ENCODE measurements at places on chromosomes 16 and 17. TPM values are rescaled to one million over a fixed set of nuclear protein-coding genes. Genes with fewer than 3 reads are reported as not detected.

GRCh38 chr17:45578516-45579455 is 88.3 kb upstream of the PLEKHM1 start:
- H3K4me3 ChIP-seq: no peak overlapping the region
- no peaks in the 10 kb centered on the region for H3K27me3 ChIP-seq
- H3K4me1 ChIP-seq: peaks cover 51% of the 10 kb centered on the region
- no peak for DNase-seq

CDK3 gene
- 14.1 TPM for total RNA-seq

DNA sequence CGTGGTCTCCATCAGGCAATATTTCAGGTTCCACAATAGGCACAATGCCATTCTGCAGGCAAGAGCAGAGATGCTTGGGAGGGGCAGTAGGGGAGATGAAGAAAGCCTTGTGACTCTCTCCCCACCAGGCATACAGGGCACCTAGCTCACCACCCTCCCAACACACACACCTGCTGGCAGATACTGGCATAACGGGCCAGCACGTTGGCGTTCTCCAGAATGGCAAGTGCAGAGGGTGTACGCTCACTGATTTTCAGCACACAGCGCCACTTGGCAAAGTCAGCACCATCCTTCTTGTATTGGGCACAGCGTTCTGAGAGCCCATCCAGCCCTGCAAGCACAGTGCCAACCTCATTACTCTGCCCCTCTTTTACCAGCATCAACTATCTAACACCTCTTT is 2.2 kb downstream of the ALDOC start:
- no peak overlapping the region for H3K4me3 ChIP-seq
- no peak for DNase-seq

ZPBP2 gene
- not detected for total RNA-seq

- no peak for DNase-seq
- H3K36me3 ChIP-seq: peaks cover 54% of the 10 kb centered on the region
- H3K4me1 ChIP-seq: peaks cover 41% of the 10 kb centered on the region
- H3K27ac ChIP-seq: no peak overlapping the region
- no peak overlapping the region for H3K4me3 ChIP-seq
Observed at GRCh38 chr16:9107025-9107970, 15.9 kb downstream of the HAPSTR1 start.

- no peaks in the 10 kb centered on the region for H3K4me1 ChIP-seq
- DNase-seq: no peak
- no peaks in the 10 kb centered on the region for H3K27me3 ChIP-seq
- no peak overlapping the region for H3K27ac ChIP-seq
- H3K36me3 ChIP-seq: no peaks in the 10 kb centered on the region
Observed at GRCh38 chr17:155576-155975, 18.2 kb downstream of the SCGB1C2 start.

DNA sequence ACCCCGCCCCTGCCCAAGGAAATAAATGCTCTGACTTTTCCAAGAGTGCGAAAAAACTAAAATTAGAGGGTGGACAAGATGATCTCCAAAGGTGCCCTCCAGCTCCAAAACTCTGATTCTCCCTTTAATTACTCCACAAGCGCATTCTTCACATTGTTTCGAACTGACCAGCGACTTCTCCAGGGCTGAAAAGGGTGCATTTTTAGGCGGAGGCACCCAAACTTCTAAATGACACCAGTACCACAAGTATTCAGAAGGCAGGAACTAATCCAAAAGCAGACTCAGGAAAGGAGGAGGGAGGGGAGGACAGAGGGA is 750 bp downstream of the ZFHX3 start:
- H3K27me3 ChIP-seq: no peaks in the 10 kb centered on the region
- H3K4me1 ChIP-seq: peaks cover 56% of the 10 kb centered on the region
- peak overlapping the region; percentile 93 for H3K4me3 ChIP-seq
- peaks cover 6% of the 10 kb centered on the region for H3K36me3 ChIP-seq

- no peak overlapping the region for H3K4me3 ChIP-seq
- H3K27ac ChIP-seq: peak overlapping the region; percentile 72
- DNase-seq: no peak
- peaks cover 22% of the 10 kb centered on the region for H3K4me1 ChIP-seq
Observed at GRCh38 chr17:29825604-29826003, 104.4 kb downstream of the SSH2 start.

DNA sequence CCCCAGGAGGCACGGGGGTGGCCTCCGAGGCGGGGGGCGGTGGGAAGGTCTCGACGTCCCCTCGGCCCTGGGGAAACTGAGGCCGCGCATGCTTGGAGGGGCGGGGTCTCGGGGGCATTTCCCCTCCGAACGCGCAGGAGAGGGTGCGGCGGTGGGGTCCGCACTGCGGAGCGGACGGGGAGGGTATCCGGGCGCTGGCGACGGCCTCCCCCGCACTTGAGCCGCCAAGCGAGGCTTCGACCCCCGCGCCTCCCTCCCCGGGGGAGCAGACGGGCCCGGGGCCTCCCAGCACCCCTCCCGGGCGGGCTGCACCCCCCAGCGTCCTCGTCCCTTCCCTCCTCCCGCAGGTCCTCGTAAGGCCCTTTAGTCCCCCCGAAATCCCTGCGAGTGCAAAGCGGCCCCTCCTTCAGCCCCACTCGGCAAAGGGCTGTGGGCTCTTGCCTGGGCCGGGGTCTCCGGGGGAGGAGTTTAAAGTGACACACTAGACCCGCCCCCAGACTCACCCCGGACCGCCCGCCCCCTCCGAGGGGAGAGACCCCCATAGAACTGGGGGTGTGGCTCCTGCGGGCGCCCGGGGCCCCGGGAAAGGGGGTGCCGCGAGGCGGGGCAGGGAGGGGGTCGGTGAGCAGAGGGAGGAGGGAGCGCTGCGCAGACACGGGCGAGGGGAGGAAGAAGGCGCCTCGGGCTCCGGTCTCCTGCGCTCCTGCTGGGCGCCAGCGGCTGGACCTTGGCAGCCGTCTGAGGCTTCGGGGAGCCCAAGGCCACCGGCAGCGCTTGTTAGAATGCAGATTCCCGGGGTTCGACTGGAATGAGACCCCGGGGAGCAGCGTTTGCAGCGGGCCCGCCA is 632 bp downstream of the BAIAP3 start:
- no peak overlapping the region for H3K27ac ChIP-seq
- no peaks in the 10 kb centered on the region for H3K36me3 ChIP-seq
- no peaks in the 10 kb centered on the region for H3K4me1 ChIP-seq
- H3K4me3 ChIP-seq: no peak overlapping the region
- DNase-seq: no peak

DNA sequence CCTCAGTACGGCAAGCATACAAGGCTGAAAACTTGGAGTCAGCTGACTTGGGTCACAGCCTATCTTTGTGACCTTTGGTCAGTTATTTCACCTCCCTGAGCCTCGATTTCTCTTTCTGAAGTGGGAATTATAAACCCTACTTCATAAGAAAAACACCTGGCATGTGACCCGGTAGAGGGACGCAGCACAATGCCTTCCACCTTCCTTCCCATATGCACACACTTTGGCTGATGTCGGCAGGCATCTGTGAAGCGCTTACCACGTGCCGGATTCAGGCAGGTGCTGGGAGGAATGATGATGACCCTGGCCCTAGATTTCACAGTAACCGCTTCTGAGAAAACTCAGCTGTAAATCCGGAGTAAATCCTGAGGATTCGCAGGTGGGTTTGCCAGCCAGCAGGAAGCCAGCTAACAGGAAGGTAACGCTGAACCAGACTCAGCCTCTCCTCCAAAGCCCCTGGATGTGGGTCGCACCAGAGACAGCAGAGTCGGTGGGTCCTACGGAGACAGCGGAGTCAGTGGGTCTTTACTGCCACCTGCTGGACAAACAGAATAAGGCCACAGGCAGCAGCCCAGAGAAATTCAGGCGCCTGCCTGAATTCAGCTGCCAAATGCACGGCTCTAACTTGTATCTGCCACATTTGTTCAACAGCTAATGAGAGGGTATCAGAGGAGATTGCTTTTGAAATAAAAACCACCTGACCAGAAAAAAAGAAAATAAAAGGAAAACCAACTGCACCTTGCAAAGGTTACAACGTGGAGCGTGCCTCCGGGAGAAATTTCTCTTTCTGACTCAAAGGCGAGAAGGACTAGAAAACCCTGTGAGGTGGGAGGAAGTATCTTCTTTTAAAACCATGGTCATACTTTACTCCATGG is 16.6 kb downstream of the COPRS start:
- H3K27ac ChIP-seq: no peak overlapping the region
- H3K4me3 ChIP-seq: no peak overlapping the region
- H3K36me3 ChIP-seq: no peaks in the 10 kb centered on the region
- DNase-seq: peak; percentile 81
- peaks cover 6% of the 10 kb centered on the region for H3K27me3 ChIP-seq
- no peaks in the 10 kb centered on the region for H3K4me1 ChIP-seq

DNA sequence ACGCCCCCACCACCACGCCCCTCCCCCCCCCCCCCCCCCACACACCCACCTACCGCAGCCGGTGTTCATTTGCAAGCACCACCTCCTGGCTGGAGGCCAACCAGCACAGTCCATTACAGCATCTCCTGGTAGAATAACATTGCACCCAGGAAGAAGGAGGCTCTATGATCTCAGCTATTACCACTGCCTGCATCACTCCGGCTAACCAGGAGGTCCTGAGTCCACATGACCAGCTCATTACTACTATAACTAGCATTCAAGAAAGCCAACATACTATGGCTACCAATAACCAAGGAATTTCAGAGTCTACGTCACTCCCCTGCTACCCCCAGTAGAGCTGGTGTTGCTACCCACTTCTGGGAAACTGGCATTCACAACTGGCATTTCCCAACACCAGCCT is 81.1 kb upstream of the ALOX12 start:
- H3K36me3 ChIP-seq: no peaks in the 10 kb centered on the region
- H3K27me3 ChIP-seq: peaks cover 46% of the 10 kb centered on the region
- H3K4me3 ChIP-seq: no peak overlapping the region
- H3K4me1 ChIP-seq: no peaks in the 10 kb centered on the region

NSRP1 gene
- total RNA-seq: 23.0 TPM

- H3K27me3 ChIP-seq: no peaks in the 10 kb centered on the region
- no peaks in the 10 kb centered on the region for H3K36me3 ChIP-seq
- no peak for DNase-seq
- H3K4me1 ChIP-seq: peaks cover 14% of the 10 kb centered on the region
Observed at GRCh38 chr16:11333010-11333409, 12.2 kb upstream of the RMI2 start.

- H3K4me3 ChIP-seq: no peak overlapping the region
- DNase-seq: no peak
- peaks cover 56% of the 10 kb centered on the region for H3K4me1 ChIP-seq
- H3K27ac ChIP-seq: peak overlapping the region; percentile 51
- peaks cover 3% of the 10 kb centered on the region for H3K36me3 ChIP-seq
- H3K27me3 ChIP-seq: no peaks in the 10 kb centered on the region
Observed at GRCh38 chr16:87471278-87472141, 21.3 kb downstream of the ZCCHC14 start.

DNA sequence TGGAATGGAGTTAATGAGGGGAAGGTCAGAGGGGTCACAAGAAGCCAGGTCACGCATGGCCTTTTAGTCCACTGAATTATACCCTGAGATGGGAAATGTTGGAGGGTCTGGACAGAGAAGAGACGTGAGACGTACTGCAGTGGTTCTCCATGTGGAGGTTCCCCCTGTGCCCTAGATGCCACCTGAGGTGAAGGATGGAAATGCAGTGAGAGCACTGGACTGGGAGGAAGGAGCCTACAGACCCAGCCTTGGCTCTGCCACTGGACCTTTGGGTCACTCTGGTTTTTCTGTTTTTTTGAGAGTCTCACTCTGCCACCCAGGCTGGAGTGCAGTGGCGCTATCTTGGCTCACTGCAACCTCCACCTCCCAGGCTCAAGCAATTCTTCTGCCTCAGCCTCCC is 1.8 kb upstream of the PLSCR3 start:
- peak overlapping the region; percentile 66 for H3K4me3 ChIP-seq
- no peak overlapping the region for H3K27ac ChIP-seq
- DNase-seq: no peak
- H3K4me1 ChIP-seq: peaks cover 9% of the 10 kb centered on the region
- H3K36me3 ChIP-seq: no peaks in the 10 kb centered on the region

DNA sequence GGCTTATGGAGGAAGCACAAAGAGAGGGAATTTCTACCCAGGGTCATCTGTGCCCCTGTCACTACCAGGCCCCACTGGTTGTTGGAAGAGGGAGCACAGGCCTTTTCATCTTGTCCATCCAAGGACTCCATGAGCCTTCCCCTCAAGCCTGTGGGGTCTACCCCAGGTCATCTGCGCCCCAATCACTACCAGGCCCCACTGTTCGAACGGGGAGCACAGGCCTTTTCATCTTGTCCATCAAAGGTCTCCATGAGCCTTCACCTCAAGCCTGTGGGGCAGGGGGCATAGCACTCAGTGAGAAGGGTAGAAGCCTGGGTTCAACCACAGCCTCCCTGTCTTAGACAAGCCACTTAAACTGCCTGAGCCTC is 101.5 kb upstream of the CDH5 start:
- H3K27me3 ChIP-seq: peaks cover 19% of the 10 kb centered on the region
- H3K4me3 ChIP-seq: no peak overlapping the region
- peaks cover 48% of the 10 kb centered on the region for H3K4me1 ChIP-seq
- DNase-seq: peak; percentile 47
- no peaks in the 10 kb centered on the region for H3K36me3 ChIP-seq

FBXO39 gene
- total RNA-seq: 0.26 TPM

DNA sequence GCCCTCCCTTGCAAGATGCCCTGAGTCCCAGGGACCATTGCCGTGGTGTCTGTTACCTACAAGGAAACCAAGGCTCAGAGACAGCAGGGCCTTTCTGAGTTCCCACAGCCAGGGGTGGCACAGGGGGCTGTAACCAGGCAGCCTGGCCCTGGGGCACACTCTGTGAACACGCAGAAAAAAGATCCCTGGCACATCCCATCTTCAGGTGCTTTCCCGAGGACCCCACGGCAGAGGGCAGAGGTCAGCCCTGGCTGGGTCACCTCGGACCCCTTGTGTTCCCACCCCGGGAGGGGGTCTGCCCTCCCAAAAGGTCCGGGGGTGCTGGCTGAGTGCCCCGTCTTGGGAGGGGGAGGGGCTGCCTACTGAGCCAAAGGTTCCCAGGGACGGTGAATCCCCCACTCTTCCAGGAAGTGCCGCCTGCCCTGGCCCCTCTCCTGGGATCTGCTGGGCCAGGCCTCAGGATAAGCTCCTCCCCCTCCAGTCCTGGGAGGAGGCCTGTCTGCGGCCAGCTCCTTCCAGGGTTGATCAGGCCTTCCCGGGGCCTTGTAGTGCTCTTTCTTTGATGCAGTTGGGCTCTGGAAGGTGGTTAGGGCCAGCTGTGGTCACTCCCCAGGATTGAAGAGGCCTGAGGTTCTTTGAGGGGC is 8.1 kb downstream of the GLIS2 start:
- peak overlapping the region; percentile 66 for H3K4me3 ChIP-seq
- H3K36me3 ChIP-seq: no peaks in the 10 kb centered on the region
- DNase-seq: no peak
- peak overlapping the region; percentile 34 for H3K27ac ChIP-seq

GRCh38 chr17:64441772-64442540 is 7.0 kb upstream of the MILR1 start:
- H3K27ac ChIP-seq: no peak overlapping the region
- no peak for DNase-seq
- H3K4me1 ChIP-seq: peaks cover 5% of the 10 kb centered on the region
- H3K4me3 ChIP-seq: no peak overlapping the region
- H3K36me3 ChIP-seq: no peaks in the 10 kb centered on the region

DNA sequence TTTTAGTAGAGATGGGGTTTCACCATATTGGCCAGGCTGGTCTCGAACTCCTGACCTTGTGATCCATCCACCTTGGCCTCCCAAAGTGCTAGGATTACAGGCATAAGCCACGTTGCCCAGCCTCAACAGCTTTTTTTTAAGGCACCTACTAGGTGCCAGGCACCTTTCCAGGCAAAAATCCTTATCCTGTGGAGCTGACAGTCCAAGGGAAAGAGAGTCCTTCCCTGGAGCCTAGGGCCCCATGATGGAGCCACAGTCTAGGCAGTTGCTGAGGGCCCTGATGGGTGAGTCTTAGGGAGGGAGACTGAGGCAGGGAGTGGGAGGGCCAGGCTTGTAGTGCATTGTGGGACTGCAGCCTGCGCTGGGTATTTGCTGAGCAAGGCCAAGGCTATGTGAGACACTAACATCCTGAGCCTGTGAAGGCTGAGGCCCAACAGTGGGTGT is 79.6 kb upstream of the TOB1 start:
- H3K27me3 ChIP-seq: no peaks in the 10 kb centered on the region
- no peak overlapping the region for H3K27ac ChIP-seq
- H3K4me3 ChIP-seq: no peak overlapping the region
- DNase-seq: no peak

KRT15 gene
- 840 TPM for total RNA-seq
